NCI-H187 (cell line): ENCODE measurements at places on chromosomes 4 and X.

DNA sequence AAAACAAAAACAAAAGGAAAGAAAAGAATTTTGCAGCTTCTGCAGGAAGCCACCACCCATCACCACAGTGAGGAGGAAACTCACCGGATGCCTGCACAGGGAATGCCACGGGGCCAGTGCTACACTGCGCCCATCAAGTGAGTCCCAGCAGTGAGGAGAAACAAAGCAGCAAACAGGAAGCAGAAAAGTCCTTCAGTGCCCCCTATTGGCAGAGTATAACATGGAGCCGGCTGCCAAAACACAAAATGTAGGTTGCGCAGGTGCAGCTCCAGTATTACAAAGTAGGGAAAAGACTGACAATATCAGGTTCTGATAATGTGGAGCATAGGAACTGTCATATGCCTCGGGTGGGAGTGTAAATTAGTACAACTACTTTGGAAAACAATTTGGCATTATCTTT, 23.3 kb upstream of the SCML2 start:
- peak; percentile 13 for DNase-seq

DNA sequence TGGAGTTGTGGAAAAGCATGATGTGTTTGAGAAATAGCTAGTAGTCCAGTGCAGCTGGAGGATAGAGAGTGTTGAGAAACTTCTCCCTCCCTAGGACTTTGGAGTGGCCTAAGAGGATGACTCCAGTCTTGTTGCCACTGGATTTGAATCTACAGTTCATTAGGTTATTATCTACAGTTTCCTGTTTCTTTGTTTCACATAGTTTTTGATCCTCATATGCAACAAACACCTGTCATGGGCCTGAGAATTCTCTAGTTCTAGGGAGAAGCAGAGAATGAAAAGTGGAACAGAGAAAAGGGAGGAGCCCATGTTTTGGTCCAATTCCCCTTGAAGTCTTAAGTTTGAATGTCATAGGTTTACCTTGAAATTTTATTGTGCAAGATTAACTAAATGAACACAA, 73.6 kb upstream of the TBC1D9 start:
- no peak for DNase-seq

- DNase-seq = no peak
Measured at GRCh38 chr4:153931804-153932203, 142.9 kb upstream of the SFRP2 start.

DNA sequence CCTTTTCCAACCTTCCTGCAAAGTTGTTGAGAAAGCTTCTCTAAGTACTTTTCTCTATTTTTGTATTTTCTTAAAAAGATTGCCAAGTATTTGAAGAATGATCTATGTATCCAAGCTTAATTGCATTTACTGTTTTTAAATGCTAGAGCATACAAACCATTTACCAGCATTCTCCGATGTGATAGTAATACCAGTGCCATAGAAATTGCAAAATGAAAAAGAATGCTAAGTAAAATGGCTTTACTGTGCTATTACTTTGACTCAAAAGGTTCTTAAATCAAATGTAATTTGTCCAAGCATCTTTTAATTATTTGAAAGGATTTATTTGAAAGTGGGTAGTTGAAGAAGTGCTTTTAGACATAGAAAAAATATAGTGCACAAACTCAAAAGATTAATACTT, 1183.2 kb downstream of the RAPGEF2 start:
- DNase-seq = no peak

GRCh38 chrX:12583543-12583942, 207.7 kb upstream of the PRPS2 start:
- no peak for DNase-seq

DNA sequence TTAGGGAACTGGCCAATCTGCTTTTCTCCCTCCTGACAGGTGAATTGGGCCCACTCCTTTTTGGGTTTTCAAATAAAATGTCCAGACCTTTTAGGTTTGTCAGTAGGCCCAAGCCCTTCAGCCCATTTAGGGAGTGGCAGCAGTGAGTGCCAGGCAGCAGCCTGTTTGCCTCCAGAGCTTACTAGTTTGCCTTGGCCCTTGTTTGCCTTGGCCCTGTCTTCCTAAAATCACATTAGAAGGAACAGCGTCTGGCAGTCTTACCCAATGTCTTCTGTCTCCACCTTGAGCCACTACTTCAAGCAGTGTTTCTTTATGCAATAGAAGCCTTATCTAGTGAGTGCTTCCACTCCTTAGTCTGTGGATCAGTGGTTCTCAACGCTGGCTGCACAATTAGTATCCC, 117.1 kb downstream of the TMEM164 start:
- no peak for DNase-seq
